ENCODE measurements at places on chromosomes 4 and X.

- no peak for DNase-seq
Observed at GRCh38 chr4:186891859-186892486, 168.3 kb upstream of the FAT1 start.

- DNase-seq: no peak
Observed at GRCh38 chrX:10945498-10945897, 165.6 kb upstream of the HCCS start.

DNA sequence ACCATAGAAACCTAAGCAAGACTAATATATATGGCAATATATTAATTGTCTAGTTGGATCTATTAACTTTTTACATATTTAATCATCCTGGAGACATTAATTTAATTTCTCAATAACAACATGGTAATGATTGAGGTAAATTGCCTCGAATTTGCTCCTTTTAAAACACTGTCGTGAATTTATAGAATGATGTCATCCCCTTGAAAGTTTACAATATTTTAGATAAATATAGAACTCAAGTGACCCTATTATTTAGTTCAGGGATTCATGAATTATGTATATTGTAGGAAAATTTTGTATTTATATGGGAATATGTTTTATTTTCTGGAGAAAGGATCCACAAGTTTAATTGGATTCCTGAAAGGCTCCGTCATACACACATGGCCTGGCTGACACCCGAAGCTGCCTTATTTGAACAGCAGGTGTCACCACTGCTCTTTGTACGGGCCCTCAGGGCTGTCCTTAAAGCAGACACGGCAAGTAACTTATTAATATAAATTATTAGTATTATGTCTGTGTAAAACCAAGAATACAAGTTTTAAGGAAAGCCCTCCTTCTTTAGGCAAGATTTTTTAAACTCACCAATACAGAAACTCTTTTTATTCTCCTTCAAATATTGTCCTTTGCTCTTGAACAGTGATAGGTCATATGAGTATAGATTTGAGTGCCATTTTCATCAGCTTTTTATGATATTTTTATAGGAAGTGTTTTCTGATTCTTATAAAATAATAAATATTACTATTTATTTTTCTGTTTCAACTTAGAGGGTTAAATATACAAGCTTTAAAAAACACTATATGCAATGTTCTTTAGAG lies 1.9 kb upstream of the PLRG1 start:
- peak; percentile 67 for DNase-seq

GRCh38 chrX:152155766-152156310 lies 17.5 kb upstream of the MAGEA10 start:
- DNase-seq: no peak

- DNase-seq: no peak
Observed at GRCh38 chrX:118420462-118420861, 74.6 kb downstream of the WDR44 start.

- DNase-seq: peak; percentile 2
Observed at GRCh38 chrX:10356979-10357378, 200.2 kb downstream of the CLCN4 start.

DNA sequence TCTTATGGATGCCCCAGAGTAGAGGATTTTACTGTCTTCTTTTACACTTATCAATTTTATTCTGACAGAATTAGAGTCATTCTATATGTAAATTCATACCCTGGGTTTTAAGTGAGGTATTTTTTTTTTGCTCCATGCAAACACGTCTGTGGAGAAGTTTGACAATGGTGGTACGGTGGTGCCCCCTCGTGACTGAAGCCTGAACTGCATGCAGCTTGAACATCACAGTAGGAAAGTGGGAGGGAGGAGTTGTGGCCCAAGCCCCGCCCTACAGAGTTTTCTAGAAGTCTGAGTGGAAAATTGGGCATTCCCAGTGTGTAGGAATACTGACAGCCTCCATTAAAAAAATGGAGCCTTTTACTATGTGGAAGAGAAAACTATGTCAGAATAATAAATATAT lies 73.3 kb upstream of the RAB40AL start:
- peak; percentile 77 for DNase-seq

- DNase-seq: no peak
Observed at GRCh38 chr4:123034023-123034422, 111.6 kb upstream of the NUDT6 start.

GRCh38 chr4:141768954-141769353 lies 132.6 kb downstream of the IL15 start:
- DNase-seq: no peak

- DNase-seq: no peak
Observed at GRCh38 chr4:8319061-8319460, 49.5 kb downstream of the HTRA3 start.

DNA sequence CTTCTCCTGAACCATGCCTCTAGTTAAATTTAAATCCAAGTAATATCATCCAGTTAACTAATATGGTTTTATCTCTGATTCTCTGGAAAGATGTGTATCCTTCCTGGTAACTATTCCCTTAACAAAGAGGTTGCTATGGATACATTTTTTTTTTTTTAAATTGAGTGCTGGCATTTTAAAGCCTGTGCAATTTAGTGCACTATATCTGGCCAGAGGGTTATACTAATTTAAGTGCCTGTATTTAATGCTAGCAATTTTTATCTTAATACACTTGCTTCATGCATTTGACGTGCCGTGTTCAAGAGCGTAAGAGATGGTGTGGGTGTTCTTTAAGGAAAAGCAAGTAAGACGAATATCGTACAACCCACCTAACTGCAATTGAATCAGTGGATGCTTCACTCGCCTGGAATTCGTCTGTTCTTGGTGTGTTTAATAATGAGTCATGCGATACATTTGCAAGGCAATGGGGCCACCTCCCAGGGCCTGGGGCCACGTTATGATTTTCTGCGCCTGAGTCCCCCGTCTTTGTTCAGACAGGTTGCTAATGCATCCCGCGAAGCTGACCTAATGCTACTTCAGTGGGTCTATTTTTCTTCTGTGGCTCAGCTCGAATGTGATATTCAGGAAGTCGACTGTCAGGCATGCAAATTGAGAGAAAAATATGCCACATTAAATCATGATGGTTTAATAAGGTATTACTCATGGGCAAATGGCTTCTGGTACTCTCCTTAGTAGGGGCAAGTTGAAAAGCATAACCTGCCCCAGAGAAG lies 14.2 kb upstream of the MID1 start:
- DNase-seq: no peak

DNA sequence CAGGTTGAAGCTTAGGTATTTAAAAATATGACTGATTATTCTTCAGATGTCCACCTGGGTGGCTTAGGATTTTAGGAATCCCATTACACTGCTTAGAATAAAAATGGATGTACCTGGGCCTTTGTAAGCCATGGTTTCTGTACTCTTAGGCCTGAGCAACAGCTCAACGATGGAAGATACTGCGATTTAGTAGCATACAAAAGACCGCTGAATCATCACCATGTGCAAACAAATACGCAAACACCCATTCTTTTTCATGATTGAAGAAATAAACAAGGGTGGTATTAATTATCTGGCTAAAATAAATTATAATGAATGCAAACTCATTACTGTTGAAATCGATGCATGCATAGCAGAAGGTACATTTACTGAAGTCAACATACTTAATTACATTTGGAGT lies 188.9 kb downstream of the ZNF330 start:
- no peak for DNase-seq

DNA sequence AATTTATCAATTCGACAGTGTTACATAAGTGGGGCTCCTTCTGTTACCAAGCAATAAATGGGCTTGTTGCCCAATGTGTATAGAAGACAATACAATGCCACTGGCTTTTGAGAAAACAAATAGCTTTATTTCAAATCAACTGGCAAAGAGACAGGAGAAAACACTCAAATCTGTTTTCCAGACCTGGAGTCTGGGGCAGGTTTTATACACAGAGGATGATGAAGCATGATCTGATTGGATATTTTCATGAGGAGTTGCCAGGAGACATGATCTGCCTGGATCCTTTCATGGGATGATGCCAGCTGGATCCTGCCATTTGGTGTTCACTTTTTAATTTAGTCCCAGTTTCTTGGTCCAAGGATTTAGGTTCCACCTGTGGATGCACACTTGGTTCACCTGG lies 287.9 kb downstream of the CXXC4 start:
- DNase-seq: no peak

GRCh38 chr4:76736414-76736813 lies 161.5 kb downstream of the SOWAHB start:
- DNase-seq: no peak

GRCh38 chr4:4430492-4431195 lies 43.7 kb downstream of the NSG1 start:
- DNase-seq: peak; percentile 63

- no peak for DNase-seq
Observed at GRCh38 chrX:68432648-68433047, 647 bp downstream of the OPHN1 start.

DNA sequence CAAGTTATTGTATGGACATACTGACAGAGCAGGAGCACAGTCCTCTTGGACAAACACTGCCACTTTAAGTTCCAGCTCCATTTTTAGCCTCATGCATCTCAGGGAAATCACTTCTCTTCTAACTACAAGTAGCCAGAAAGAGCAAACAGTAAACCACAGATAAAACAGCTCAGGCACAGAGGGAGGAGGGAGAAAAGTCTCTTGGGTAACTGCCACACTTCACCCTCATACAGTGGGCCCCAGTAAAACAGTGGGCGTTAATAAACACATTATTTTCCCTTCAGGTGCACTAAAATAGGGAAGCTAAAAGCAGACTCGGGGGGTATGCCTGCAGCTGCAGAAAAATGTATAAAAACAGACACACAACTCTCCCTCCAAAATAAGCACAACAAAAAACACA lies 21.6 kb downstream of the CD38 start:
- no peak for DNase-seq

- no peak for DNase-seq
Observed at GRCh38 chr4:101279377-101279871, 67.9 kb downstream of the PPP3CA start.

DNA sequence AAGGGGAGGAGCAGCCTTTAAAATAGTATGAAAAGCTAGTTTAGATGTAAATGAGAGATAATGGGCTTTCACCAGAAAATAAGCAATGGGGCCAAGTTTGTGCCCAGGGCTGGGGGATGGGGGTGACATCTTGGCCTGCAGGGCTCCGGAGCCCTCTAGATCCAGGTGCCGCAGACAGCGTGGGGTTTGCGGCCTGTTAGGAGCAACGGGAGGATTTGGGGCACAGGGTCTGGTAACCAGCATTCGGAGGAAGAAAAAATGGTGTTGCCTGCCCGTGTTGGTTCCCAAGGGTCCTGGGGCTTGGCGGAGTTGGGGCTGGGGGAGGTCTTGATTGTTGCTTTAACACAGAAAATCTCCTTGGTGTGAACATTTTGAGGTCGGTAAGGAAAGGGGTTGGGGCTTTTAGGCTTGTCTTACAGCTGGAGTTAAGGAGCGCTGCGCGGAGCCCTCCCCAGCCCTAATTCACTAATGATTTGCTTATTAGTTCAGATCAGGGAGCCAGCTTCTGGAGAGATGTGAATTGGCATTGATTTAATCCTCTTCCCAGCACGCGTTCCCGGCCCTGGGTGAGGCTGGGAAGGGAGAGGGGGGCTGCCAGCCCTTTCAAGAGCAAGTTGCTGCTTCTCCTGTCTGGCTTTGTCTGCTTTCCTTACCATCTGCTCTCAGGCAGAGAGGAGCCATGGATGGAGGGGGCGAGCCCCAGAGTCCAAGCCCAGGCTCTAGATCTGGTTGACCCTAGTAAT lies 443.4 kb downstream of the BCOR start:
- DNase-seq: no peak

DNA sequence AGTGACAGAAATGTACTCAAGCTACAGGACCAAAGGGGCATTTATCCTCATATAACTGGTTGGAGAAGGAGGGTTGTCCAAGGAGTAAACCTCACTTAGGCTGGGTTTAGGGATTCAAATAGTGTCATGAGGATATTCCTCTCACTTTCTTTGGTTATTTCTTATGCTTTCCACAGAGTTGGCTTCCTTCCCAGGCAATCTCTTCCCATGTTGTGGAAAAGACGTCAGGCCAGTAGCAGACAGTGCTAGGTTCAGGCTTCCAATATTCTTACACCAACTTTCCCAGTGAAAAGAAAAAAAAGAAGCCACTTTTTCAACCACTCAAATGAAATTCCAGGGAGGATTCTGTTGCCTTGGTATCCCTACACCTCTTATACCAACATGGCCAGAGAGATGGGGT lies 653.0 kb downstream of the C4orf33 start:
- DNase-seq: no peak

DNA sequence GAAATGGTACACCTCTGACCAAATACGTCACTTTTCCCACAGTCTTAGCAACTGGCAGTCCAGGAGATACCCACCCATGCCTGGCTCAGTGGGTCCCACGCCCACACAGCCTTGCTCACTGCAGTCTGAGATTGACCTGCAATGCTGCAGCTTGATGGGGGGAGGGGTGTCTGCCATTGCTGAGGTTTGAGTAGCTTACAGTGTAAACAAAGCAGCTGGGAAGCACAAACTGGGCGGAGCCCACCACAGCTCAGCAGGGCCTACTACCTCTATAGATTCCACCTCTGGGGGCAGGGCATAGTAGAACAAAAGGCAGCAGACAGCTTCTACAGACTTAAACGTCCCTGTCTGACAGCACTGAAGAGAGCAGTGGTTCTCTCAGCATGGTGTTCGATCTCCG lies 52.7 kb downstream of the AMER1 start:
- DNase-seq: no peak

DNA sequence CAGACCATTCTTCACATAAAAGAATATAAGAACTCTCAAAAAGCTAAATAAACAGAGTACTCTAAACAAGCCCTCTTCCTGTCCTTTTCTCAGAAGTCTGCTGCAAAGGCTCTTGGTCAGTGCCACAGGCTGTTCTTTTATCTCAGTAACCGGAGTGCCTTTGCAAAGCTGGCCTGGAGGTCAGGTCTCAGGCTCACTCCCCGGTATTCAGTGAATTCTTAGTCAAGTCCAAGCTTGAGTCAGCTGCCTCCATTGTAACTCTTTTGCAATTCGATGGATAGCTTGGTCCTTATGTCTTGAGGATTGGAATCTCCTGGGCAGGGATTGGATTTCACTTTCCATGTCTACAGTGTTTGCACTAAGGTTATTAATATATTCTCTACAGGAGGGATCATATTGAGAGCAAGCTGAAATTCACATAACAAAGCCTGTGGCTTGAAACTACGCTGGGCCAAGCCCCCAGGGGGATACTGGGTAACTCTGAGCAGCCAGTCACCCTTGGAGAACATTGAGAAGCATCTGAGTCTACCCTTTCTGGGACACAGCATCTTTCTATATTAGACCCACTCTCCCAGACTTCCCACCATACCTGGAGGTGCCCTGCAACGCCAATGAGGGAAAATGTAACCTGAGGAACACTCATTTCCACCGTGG lies 10.0 kb upstream of the HS6ST2 start:
- DNase-seq: no peak

DNA sequence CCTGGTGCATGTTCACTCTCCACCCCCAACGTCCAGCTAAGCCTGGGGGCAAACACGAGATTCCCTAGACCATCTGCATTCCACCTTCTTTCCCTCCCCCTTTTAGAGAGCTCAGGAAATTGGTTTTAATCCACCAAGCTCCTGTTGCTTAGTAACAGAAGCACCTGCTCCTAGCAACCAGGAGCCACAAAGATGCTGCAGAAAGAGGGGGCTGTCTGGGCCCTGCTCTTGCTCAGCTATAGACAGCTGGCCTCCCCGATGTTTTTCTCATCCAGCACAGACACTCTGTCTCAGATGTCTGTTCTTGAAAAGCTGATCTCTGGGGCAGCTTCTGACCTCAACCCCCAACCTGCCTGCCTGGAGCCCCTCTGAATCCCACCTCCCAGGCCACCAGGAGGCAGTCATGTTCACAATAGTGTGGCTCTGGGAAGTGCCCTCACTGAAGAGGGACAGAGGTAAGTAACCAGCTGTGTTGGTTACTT lies 71.5 kb downstream of the SLC16A2 start:
- DNase-seq: peak; percentile 37

GRCh38 chrX:146863566-146863965 lies 49.0 kb upstream of the CXorf51A start:
- no peak for DNase-seq
